SJSA1 (cell line): ENCODE measurements at places on chromosomes 6 and 20.

DNA sequence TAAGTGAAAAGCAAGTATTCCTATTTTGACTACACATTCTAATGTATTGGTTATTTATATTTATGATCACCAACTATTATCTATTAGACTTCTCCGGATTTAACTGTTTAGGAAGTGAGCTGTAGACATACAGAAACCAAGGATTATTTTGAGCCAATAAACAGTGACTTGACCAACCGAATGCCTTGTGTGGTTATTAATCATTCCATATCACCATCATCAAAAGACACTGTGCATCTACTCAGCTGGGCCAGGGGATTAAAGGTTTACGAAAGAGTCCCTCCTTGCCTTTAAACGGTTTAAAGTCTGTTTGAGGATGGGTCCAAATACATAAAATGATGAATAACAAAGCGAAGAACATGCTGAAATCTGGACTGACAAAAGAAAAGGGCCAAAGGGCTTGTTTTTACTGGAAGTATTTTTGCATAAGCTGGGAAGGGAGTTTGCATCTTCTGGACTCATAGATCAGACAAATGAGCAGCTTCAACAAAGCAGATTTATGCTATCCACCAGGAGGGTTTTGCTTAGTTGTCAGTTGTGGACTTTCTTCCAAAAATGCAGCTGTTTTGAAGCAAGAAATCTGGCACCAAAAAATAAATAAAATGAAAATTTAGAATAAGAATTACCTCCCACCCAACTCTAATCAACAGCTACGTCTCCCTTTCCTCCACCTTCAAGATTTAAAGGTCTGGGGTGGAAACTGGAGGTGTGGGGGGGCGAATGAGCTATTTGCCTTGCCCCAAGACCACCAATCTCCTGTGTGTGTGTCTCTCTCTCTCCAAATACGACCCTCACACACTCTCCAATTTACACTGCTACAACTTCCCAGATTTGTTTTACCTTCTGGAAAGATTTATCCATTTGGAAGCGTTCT lies 33.6 kb upstream of the ID4 start:
- no peak for DNase-seq

- DNase-seq: no peak
Measured at GRCh38 chr6:12250383-12250770, 39.8 kb upstream of the EDN1 start.

DNA sequence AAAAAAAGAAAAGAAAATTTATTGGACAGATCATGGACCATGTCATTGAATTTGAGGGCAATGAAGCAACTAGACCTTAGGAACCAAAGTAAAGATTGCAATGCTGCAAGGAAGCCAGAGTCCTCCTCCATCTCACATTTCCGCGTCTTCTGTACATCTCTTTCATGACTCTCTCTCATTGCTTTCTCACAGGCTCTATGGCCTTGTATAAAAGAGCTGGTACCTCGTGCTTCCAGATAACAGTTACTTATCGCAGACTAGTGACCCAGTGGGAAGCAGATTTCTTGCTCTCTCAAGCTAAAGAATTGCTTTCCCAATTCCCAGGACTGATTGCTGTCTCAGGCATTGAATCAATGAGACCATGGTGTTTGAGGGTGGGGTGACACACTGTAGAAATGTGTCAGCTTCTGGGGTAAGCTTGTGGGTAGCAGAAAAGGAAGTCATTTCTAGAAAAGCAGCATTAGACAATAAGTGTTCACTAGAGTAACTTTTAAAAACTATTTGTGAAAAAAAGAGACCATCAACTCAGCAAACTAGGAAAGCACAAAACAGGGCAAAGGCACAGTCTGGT lies 635.3 kb downstream of the UTRN start:
- no peak for DNase-seq

- no peak for DNase-seq
Measured at GRCh38 chr6:75563032-75563431, 38.6 kb upstream of the SENP6 start.

DNA sequence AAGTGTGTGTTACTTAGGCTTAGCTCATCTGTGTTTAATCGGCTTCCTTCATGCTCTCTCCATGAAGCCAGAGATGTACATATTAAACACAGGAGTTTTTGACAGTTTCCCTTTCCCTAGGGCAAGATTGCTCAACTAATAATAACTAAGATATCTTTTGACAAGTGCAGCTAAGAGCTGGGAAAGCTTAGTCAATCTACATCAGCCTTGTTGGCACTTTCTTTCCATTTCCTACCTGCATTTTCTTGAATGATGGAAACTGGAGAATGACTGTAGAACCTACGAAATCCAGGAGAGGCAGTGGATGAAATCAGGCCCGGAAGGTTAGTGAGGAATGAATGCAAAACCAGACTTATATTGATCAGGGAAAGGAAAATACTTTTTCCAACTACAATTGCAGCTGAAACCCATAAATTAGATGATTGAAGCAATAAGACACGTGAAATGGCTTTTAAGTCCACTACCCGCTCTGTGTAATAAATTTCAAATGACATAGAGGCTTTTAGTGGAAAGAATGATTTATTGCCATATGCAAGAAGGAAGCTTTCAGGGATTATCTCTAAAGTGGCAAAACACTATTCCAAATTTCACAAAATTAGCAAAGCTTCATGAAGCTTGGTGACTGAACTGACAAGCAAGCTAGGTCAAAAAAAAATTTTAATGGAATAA lies 237.2 kb upstream of the ID4 start:
- no peak for DNase-seq

GRCh38 chr6:15148356-15148946 lies 97.4 kb upstream of the JARID2 start:
- no peak for DNase-seq

- no peak for DNase-seq
Measured at GRCh38 chr6:107538856-107539387, 49.0 kb downstream of the SOBP start.

DNA sequence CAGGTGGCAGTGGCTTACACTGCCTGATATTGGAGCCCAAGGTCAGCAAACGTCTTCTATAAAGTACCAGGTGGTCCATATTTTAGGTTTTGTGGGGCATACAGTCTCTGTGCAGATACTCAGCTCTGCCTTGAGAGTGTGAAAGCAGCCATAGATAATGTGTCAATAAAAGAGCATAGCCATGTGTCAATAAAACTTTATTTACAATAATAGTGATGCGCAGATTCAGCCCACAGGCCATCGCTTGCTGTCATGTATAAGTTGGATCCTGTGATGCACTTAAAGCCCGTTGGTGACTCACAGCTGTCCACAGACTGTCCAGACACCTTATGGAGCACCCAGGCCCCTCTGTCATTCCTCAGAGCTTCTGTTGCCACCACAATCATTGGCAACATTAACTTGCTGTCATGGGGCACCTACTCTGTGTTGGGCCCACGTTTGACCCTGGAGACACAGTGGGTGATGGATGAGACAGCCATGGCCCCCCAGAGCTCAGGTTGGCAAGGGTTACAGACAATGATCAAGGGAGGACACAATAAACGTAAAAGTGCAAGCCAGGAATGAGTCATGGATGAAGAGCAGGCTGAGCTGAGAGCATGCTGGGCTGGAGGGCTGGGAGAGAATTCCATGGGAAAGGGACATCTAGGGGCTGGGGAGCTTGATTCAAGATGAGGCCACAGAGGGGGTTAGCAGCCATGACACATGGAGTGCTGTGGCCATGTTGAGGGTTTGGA lies 173.6 kb downstream of the TAF4 start:
- no peak for DNase-seq

- no peak for DNase-seq
Measured at GRCh38 chr6:87180105-87180728, 24.9 kb downstream of the ZNF292 start.

GRCh38 chr6:47342824-47343223 lies 33.1 kb upstream of the TNFRSF21 start:
- no peak for DNase-seq

- no peak for DNase-seq
Measured at GRCh38 chr6:136201732-136202131, 48.4 kb downstream of the MTFR2 start.

GRCh38 chr6:37725957-37726356 lies 28.3 kb upstream of the MDGA1 start:
- no peak for DNase-seq

GRCh38 chr6:156977527-156978291 lies 200.5 kb downstream of the ARID1B start:
- DNase-seq: no peak

DNA sequence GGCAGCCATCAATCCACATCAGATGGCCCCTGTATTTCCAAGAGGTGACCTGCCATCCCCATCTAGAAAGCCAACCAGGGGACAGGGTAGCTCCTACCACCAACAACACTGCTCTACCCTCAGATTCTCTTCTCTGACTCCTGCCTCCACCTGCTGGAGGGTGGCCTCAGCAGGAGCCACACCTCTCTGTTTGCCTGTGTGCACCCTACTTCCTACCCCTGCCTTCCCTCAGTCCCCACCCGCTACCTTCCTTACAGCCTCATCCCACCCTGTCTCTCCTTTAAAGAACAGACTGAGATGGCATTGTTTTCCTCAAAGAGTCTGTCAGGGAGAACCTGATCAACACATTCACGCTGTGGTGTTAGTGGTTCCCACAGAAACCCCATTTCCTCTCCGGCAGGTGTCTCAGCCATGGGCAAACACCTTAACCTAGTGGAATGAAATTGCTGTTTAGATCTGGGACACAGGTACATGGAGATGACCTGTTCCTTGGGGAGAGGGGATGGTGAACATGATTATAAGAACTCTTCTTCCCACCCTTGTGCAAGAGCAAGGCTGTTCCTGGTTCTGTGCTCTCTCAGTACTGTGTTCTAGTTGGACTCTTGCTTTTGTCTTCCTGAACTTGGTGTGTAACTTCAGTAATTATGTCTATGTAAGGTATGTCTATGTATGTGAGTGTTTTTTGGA lies 1.8 kb downstream of the ENTPD6 start:
- DNase-seq: no peak

DNA sequence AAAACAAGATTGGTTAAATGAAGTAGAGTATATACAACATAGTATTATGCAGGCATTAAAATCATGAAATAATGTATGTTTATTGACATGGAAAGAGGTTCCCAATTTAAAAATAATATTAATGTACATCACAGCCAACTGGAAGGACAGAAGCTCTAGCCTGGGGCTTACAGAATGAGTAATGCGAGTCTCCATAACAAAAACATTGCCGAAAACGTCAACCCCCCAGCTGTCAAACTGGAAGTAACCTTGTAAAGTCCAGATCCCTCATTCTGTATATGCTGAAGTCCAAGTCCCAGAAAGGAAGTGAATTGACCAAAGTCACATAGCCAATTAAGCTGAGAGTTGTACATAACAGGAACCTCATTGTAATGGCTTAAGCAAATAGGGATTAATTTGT lies 128.7 kb upstream of the ECI2 start:
- DNase-seq: no peak

DNA sequence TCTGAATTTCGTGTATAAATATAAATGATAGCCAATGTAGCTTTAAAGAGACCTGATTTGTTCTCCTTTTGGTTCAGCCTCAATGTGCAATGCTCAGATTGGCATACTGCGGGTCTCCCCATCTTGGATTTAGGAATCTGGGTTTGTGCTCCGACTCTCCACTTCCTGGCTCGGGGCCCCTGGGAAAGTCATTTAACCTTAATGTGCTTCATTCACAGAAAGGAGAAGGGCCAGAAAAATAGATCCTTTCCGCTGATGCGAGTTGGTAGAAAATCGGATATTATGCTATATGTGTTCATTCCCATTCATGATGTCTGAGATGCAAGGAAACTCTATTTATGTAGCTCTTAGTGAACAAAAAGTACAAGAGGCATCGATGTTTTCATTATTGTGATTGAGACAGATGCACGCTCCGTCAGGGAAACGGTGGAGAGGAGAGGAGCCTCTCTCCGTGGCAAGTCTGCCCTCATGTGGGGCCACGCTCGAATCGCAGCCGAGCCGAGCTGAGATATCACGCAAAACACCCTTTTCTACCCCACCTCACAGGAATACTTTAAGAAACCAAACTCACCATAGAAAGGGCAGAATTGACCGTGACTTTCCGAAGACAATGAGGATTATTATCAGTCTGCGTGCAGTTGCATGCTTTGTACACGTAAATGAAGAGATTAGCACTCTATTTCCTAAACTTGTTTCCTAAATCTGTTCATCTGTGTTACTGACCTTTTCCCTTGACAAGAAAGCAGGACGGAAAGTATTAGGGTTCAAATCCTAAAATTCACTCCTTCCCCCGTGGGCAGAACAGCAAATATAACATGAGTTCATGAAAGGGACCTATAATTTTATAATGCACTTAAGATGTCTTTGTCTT lies 136.6 kb downstream of the COL9A1 start:
- no peak for DNase-seq

GRCh38 chr6:137700751-137701477 lies 166.1 kb upstream of the TNFAIP3 start:
- no peak for DNase-seq

DNA sequence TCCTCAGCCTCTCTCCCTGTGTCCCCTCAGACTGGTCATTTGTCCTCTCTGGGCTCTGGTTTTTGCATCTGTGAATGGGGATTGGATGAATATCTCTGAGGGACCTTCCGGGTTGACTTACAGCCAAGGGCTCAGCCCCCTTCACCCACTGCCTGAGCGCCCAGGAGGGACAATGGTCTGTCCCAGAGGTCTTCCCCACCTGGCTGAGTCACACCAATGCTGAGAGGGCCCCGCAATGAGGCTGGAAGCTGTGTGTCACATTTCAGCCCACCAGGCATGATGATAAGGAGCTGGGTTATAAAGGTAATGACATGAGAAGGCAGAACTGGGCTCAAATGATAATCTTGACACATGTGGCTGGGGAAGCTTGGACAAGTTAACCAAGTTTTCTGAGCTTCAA lies 70.5 kb downstream of the TOX2 start:
- no peak for DNase-seq

GRCh38 chr6:47235964-47236760 lies 73.5 kb downstream of the TNFRSF21 start:
- no peak for DNase-seq

DNA sequence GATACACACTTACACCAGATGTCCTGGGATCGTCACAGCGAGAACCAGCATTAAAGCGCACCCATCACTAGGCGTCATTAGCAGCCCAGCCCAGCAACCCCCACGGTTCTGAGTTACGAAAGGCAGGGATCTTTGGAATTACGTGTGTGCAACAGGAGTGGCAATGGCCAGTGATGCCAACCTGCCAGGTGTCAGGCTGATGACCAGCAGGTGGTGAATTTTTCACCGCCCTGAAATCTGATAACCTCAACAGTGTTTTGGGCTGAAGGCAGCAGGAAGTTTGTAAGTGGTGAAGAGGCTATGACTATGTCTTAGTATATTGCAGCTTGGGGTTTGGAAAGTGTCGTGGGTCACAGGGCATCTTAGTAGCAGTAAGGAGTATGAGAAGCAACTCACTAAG lies 166.1 kb downstream of the TMEM242 start:
- DNase-seq: no peak

DNA sequence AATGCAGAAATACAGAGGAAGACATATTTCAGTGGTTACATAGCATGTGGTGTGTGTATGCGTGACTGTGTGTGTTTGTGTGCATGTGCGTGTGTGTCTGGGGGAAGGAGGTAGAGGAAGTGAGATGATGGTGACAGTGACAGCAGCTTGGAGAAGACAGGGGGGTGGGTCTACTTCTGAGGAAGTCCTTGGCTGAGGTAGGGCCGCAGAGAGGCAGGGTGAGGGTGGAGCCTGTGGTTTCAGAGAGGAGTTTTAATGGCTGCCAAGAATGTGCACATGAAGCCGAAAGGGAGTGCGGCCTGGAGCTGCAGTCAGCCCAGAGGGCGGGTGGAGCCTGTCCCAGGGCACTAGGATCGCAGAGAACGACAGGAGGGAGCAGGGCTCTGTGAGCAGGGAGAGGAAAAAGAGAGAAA lies 22.7 kb upstream of the RNF24 start:
- DNase-seq: peak; percentile 66
